ENCODE measurements at places on chromosomes 7 and 10. TPM values are rescaled to one million over a fixed set of nuclear protein-coding genes. Genes with fewer than 3 reads are reported as not detected.

GRCh38 chr10:71806704-71807556, 33.6 kb upstream of the VSIR start:
- no peaks in the 10 kb centered on the region for H3K4me1 ChIP-seq
- DNase-seq = no peak
- no peak overlapping the region for H3K27ac ChIP-seq

- DNase-seq = no peak
- no peak overlapping the region for H3K27ac ChIP-seq
- peaks cover 24% of the 10 kb centered on the region for H3K27me3 ChIP-seq
- no peaks in the 10 kb centered on the region for H3K4me1 ChIP-seq
Observed at GRCh38 chr7:97215556-97215955, 98.1 kb downstream of the SDHAF3 start.

The PLA2G12B gene
- polyA plus RNA-seq = not detected

DNA sequence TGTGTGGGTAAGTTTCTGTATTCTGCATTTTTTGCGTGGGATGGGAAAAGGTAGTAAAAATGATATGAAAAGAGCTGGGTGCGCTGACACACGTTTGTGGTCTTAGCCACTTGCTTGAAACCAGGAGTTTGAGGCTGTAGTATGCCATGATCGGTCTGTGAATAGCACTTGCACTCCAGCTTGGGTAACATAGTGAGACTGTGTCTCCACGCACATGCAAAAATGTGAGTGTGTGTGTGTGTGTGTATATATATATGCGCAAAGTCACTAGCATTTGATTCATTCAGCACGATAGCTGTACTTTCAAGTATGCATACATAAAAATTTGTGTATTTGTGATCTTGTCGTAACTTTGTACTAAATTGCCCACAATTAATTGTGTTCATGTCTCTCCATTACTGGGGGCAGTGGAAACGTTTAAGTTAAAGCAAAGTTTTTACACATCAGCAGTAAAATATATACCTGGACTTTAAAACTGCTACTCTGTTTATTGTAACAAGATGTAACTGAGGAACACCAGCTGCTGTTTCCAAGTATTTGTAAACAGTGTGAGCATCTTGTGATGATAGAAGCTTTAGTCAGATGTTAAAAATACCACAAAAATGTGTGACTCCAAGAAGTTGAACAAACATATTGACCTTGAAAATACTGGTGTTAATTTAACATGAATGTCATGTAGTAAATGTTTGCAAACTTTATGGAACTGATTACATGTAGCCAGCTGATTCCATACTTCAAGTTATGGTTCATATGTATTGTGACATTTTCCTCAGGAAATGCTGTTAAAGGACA, 1.6 kb downstream of the ZRANB1 start:
- H3K4me1 ChIP-seq = peaks cover 80% of the 10 kb centered on the region
- peaks cover 8% of the 10 kb centered on the region for H3K36me3 ChIP-seq
- H3K27ac ChIP-seq = no peak overlapping the region
- no peak for DNase-seq
- no peaks in the 10 kb centered on the region for H3K27me3 ChIP-seq

GRCh38 chr7:116576350-116577319, 51.8 kb downstream of the CAV1 start:
- no peaks in the 10 kb centered on the region for H3K4me1 ChIP-seq
- no peak for DNase-seq
- H3K27me3 ChIP-seq = no peaks in the 10 kb centered on the region
- no peak overlapping the region for H3K27ac ChIP-seq
- no peak overlapping the region for H3K4me3 ChIP-seq
- H3K36me3 ChIP-seq = peaks cover 3% of the 10 kb centered on the region

DNA sequence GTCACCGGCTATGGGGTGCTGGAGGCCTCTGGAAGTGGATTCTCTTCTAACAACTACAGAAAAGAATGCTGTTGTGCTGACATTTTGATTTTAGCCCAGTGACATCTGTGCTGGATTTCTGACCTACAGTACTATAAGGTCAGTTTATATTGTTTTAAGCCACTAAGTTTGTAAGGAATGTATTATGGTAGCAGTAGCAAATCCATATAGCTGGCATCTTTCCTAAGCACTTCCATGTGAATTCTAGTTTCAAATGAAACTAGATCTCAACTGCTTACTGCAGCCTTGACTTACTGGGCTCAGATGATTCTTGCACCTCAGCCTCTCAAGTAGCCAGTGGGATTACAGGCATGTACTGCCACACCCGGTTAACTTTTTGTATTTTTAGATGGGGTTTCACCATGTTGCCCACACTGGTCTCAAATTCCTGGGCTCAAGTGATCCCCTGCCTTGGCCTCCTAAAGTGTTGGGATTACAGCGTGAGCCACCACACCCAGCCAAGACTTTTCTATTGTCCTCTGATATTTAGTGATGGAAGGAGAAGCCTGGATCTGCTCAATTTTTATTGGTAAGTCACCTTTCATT, 414.0 kb downstream of the PHTF2 start:
- no peaks in the 10 kb centered on the region for H3K4me1 ChIP-seq
- H3K4me3 ChIP-seq = no peak overlapping the region
- no peak overlapping the region for H3K27ac ChIP-seq
- DNase-seq = no peak
- peaks cover 13% of the 10 kb centered on the region for H3K27me3 ChIP-seq
- no peaks in the 10 kb centered on the region for H3K36me3 ChIP-seq

- H3K27me3 ChIP-seq = no peaks in the 10 kb centered on the region
- peaks cover 7% of the 10 kb centered on the region for H3K4me1 ChIP-seq
- peaks cover 25% of the 10 kb centered on the region for H3K36me3 ChIP-seq
Observed at GRCh38 chr7:118195837-118196474, 12.0 kb downstream of the LSM8 start.

The NCF1 gene
- polyA plus RNA-seq = 11.6 TPM

The LRRD1 gene
- polyA plus RNA-seq = not detected

- no peaks in the 10 kb centered on the region for H3K36me3 ChIP-seq
- H3K27ac ChIP-seq = no peak overlapping the region
- H3K27me3 ChIP-seq = peaks cover 3% of the 10 kb centered on the region
- DNase-seq = no peak
Observed at GRCh38 chr10:28730031-28730778, 52.9 kb downstream of the BAMBI start.

The CCL24 gene
- polyA plus RNA-seq = not detected

DNA sequence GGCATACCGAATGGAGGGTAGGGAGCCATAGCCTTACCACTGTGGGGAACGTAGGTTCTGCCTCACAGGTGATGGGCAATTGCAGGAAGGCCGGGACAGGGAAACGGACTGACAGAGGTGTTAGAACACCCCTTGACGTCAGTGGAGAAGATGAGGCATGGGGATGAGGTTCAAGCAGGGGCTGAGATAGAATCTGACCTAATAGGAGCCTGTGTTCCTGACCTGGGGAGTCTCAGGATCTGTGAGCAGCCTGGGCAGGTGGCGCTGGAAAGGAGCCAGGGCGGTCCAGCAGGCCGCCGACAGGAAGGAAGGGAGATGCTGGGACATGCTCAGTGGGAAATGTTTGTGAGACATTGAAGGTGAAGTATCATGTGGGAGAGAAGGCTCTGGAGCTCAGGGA, 109.4 kb downstream of the WDFY4 start:
- H3K4me1 ChIP-seq = peaks cover 7% of the 10 kb centered on the region
- H3K27ac ChIP-seq = no peak overlapping the region
- H3K27me3 ChIP-seq = peaks cover 22% of the 10 kb centered on the region
- H3K36me3 ChIP-seq = no peaks in the 10 kb centered on the region

The ABCB1 gene
- polyA plus RNA-seq = 34.7 TPM

- peak within 1 kb of the TSS; percentile 21 for H3K4me3 ChIP-seq
- DNase-seq = peak; percentile 54
- H3K27me3 ChIP-seq = peaks cover 48% of the 10 kb centered on the region
- peaks cover 14% of the 10 kb centered on the region for H3K4me1 ChIP-seq
- H3K27ac ChIP-seq = peak within 1 kb of the TSS; percentile 60
- H3K36me3 ChIP-seq = no peaks in the 10 kb centered on the region
Observed at GRCh38 chr7:113086431-113086888, at the start of gene GPR85. GPR85 (minus strand) TSS chr7:113086827; CDS start chr7:113084721, 2,106 bp downstream.

DNA sequence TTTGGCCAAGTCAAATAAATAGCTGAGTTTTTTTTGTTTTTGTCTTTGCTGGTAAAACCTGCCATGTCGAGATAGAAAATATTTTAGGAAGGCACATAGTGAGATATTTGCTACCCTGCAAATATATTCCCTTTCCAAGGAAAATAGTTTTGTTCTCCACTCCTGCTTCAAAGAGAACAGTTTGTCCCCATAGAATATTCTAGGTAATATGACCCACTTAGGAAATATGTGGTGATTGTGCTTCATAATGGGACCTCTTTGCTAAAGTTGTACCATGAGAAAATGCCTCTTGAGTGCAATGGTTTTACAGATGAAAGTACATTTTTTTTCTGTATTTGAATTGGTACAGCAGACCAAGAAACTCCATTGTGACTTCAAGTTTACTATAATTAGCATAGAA, 41.6 kb downstream of the SMNDC1 start:
- no peak overlapping the region for H3K27ac ChIP-seq
- no peaks in the 10 kb centered on the region for H3K27me3 ChIP-seq
- no peaks in the 10 kb centered on the region for H3K36me3 ChIP-seq
- H3K4me1 ChIP-seq = no peaks in the 10 kb centered on the region
- no peak overlapping the region for H3K4me3 ChIP-seq
- DNase-seq = no peak

- H3K4me3 ChIP-seq = no peak overlapping the region
- H3K36me3 ChIP-seq = peaks cover 10% of the 10 kb centered on the region
- no peak overlapping the region for H3K27ac ChIP-seq
Observed at GRCh38 chr10:31620226-31621151, 301.5 kb downstream of the ZEB1 start.

GRCh38 chr10:69911613-69912528, 110.2 kb downstream of the COL13A1 start:
- peaks cover 6% of the 10 kb centered on the region for H3K27me3 ChIP-seq
- no peak overlapping the region for H3K27ac ChIP-seq

The LBX1 gene
- not detected for polyA plus RNA-seq

Data from naive thymus-derived CD8-positive, alpha-beta T cell (primary cell).